H9 (cell line): ENCODE measurements at places on chromosomes 5 and 9. TPM values are rescaled to one million over a fixed set of nuclear protein-coding genes. Genes with fewer than 3 reads are reported as not detected.

- H3K4me1 ChIP-seq: no peaks in the 10 kb centered on the region; the same call in 1 of the 2 replicates
- no peaks in the 10 kb centered on the region for H3K36me3 ChIP-seq
- peak overlapping the region; percentile 71 for H3K4me3 ChIP-seq
- DNase-seq: peak; percentile 32
- peaks cover 45% of the 10 kb centered on the region for H3K27me3 ChIP-seq
These were observed 4.5 kb downstream of the EBF1 start for GRCh38 chr5:159095151-159095721.

- H3K27me3 ChIP-seq: no peaks in the 10 kb centered on the region
- no peak overlapping the region for H3K27ac ChIP-seq
- no peaks in the 10 kb centered on the region for H3K4me1 ChIP-seq
- no peaks in the 10 kb centered on the region for H3K36me3 ChIP-seq
These were observed 38.6 kb downstream of the CAPSL start for GRCh38 chr5:35899800-35900199.

DNA sequence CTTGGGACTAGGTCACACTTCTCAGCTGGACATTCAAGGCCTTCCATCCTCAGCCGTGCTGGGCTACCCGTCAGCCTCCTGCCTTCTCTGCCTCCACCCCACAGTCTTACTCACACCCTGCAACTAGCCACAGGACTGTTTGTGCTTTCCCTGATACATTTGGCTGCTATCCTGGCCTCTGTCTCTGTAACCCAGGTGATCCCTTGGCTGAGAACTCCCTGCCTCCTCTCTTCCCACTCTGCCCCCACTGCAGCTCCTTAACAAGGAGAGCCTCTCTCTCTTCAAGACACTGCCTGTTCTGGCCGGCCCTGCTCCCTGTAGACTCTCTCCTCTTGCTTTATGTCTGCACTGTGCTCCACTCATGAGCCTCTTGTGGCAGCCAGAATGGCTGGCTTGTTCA, 120.6 kb downstream of the MSX2 start:
- H3K27ac ChIP-seq: no peak overlapping the region
- H3K27me3 ChIP-seq: no peaks in the 10 kb centered on the region
- H3K4me3 ChIP-seq: no peak overlapping the region
- no peaks in the 10 kb centered on the region; the same call in 1 of the 2 replicates for H3K36me3 ChIP-seq
- DNase-seq: no peak

GRCh38 chr5:100852988-100853449, 50.1 kb downstream of the ST8SIA4 start:
- DNase-seq: no peak
- no peaks in the 10 kb centered on the region for H3K27me3 ChIP-seq
- H3K4me3 ChIP-seq: no peak overlapping the region
- no peaks in the 10 kb centered on the region for H3K4me1 ChIP-seq
- no peaks in the 10 kb centered on the region for H3K36me3 ChIP-seq

- no peak overlapping the region for H3K27ac ChIP-seq
- H3K4me1 ChIP-seq: peaks cover 12% of the 10 kb centered on the region; the same call in 1 of the 2 replicates
- H3K4me3 ChIP-seq: no peak overlapping the region
- H3K27me3 ChIP-seq: no peaks in the 10 kb centered on the region
- H3K36me3 ChIP-seq: no peaks in the 10 kb centered on the region
These were observed 203.7 kb upstream of the TAS2R1 start for GRCh38 chr5:9833871-9834270.

- no peak overlapping the region for H3K27ac ChIP-seq
- peaks cover 9% of the 10 kb centered on the region; the same call in 1 of the 2 replicates for H3K4me1 ChIP-seq
- DNase-seq: no peak
- H3K27me3 ChIP-seq: no peaks in the 10 kb centered on the region
- H3K36me3 ChIP-seq: peaks cover 6% of the 10 kb centered on the region; the same call in 1 of the 3 replicates
These were observed 151.8 kb upstream of the ADRA1B start for GRCh38 chr5:159764283-159765134.

The ZNF462 gene
- total RNA-seq: 159 and 164 TPM in 2 replicates

- no peak overlapping the region for H3K27ac ChIP-seq
- peaks cover 7% of the 10 kb centered on the region; the same call in 1 of the 2 replicates for H3K27me3 ChIP-seq
- DNase-seq: peak; percentile 63
- H3K4me3 ChIP-seq: no peak overlapping the region
- H3K4me1 ChIP-seq: no peaks in the 10 kb centered on the region; the same call in 1 of the 2 replicates
- H3K36me3 ChIP-seq: no peaks in the 10 kb centered on the region
These were observed 14.3 kb upstream of the MARCHF6 start for GRCh38 chr5:10339058-10339811.

The ZNF367 gene
- 9.3 and 10.1 TPM in 2 replicates for total RNA-seq

GRCh38 chr9:79134654-79135053, 437.1 kb upstream of the TLE4 start:
- H3K4me1 ChIP-seq: peaks cover 2% of the 10 kb centered on the region; the same call in 1 of the 2 replicates
- peak; percentile 66 for DNase-seq

The SLC4A9 gene
- total RNA-seq: 0.07 TPM in 1 of 2 replicates, not detected in the other

The PDE8B gene
- total RNA-seq: 0.07 TPM in 1 of 2 replicates, not detected in the other

The FOXD4 gene
- 0.20 and 0.22 TPM in 2 replicates for total RNA-seq

GRCh38 chr9:133359399-133360175, 3.2 kb downstream of the SURF2 start:
- H3K4me1 ChIP-seq: no peaks in the 10 kb centered on the region
- peak overlapping the region; percentile 53; the same call in 2 of the 3 replicates for H3K4me3 ChIP-seq
- H3K36me3 ChIP-seq: peaks cover 68% of the 10 kb centered on the region
- peak; percentile 67 for DNase-seq
- no peaks in the 10 kb centered on the region for H3K27me3 ChIP-seq
- H3K27ac ChIP-seq: no peak overlapping the region

GRCh38 chr9:38092200-38092524, 23.1 kb upstream of the SHB start:
- no peaks in the 10 kb centered on the region; the same call in 1 of the 2 replicates for H3K4me1 ChIP-seq
- H3K36me3 ChIP-seq: no peaks in the 10 kb centered on the region
- no peak overlapping the region for H3K4me3 ChIP-seq

- DNase-seq: no peak
- H3K27me3 ChIP-seq: no peaks in the 10 kb centered on the region
- H3K4me3 ChIP-seq: no peak overlapping the region
- H3K4me1 ChIP-seq: no peaks in the 10 kb centered on the region
- H3K27ac ChIP-seq: no peak overlapping the region
- peaks cover 12% of the 10 kb centered on the region for H3K36me3 ChIP-seq
These were observed 129.3 kb upstream of the IER5L start for GRCh38 chr9:129307227-129307970.

The PCDHB16 gene
- total RNA-seq: 6.5 and 8.0 TPM in 2 replicates

DNA sequence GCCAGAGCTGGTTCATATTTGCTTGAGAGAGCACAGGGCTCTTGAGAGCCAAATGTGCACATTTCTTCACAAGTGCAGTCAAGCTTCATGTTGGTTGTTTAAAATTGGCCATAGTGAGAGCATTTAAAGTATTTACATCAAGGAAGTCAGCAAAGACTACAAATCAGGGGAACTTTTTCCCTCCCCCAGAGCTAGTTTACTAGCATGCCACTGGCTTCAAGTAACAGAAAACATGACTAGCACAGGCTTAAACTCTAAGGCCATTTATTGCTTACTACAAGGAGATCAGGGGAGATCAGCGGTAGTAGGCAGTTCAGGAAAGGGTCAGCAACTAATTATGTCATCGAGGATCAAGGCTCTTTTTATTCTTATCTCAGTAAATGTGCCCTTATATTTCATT, 11.0 kb upstream of the CCDC171 start:
- no peak overlapping the region for H3K4me3 ChIP-seq
- no peak for DNase-seq
- H3K4me1 ChIP-seq: no peaks in the 10 kb centered on the region
- no peak overlapping the region for H3K27ac ChIP-seq
- no peaks in the 10 kb centered on the region for H3K27me3 ChIP-seq

DNA sequence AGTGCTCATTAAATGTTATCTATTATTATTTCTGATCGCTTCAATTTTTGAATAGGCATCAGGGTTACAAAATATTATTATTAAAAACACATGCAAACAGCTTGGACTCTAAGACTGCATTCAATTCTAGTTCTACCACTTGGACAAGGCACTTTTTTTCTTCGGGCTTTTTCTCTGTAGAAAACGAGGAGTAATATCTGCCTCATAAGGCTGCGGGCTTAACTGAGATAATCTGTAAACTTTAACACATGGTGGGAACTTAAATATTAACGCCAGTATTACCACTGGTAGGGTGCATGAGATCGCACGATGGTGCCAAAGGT, 511 bp upstream of the SPDL1 start:
- H3K27me3 ChIP-seq: no peaks in the 10 kb centered on the region
- no peaks in the 10 kb centered on the region for H3K4me1 ChIP-seq
- DNase-seq: no peak
- no peak overlapping the region for H3K27ac ChIP-seq

DNA sequence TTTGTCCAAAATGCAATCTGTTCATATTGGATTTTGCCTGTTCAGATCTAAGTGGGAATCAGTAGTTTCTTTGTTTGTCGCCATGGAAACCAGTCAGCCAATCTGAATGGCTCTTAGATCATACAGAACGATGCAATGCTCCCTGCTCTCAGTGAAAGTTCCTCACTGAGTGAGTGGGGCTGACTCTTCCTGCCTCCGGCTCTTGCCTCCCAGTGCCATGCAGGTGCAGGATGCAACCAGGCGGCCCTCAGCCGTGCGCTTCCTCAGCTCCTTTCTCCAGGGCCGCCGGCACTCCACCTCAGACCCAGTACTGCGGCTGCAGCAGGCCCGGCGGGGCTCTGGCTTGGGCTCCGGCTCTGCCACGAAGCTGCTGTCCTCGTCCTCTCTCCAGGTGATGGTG, at the start of gene PTPDC1:
TSS of gene PTPDC1 (plus strand) at position 151 of the 400 bp plus-strand sequence. CDS start at position 218, 67 bp downstream.
- 0 out of 2 replicates have a peak, but pooled peaks cover 3% of the 10 kb centered on the region for H3K4me1 ChIP-seq
- no peaks in the 10 kb centered on the region for H3K36me3 ChIP-seq
- peak within 1 kb of the TSS; percentile 72 for H3K4me3 ChIP-seq
- no peaks in the 10 kb centered on the region for H3K27me3 ChIP-seq

- peaks cover 4% of the 10 kb centered on the region; the same call in 1 of the 2 replicates for H3K4me1 ChIP-seq
- H3K36me3 ChIP-seq: no peaks in the 10 kb centered on the region
- no peak overlapping the region for H3K4me3 ChIP-seq
- H3K27me3 ChIP-seq: no peaks in the 10 kb centered on the region
- DNase-seq: no peak
These were observed 40.8 kb upstream of the GLRX start for GRCh38 chr5:95863383-95863757.

- no peak overlapping the region for H3K27ac ChIP-seq
- DNase-seq: no peak
These were observed 196.5 kb downstream of the COMMD10 start for GRCh38 chr5:116281309-116281708.

The SCGB3A2 gene
- total RNA-seq: 62.5 and 66.0 TPM in 2 replicates

- H3K27me3 ChIP-seq: no peaks in the 10 kb centered on the region
- H3K4me1 ChIP-seq: no peaks in the 10 kb centered on the region
- DNase-seq: no peak
- H3K36me3 ChIP-seq: no peaks in the 10 kb centered on the region; the same call in 2 of the 3 replicates
- H3K27ac ChIP-seq: no peak overlapping the region
- no peak overlapping the region for H3K4me3 ChIP-seq
These were observed 31.5 kb downstream of the MED27 start for GRCh38 chr9:132048201-132048600.

- DNase-seq: peak; percentile 33
- H3K4me1 ChIP-seq: no peaks in the 10 kb centered on the region
- H3K36me3 ChIP-seq: peaks cover 9% of the 10 kb centered on the region
- H3K4me3 ChIP-seq: no peak overlapping the region
These were observed 3.3 kb downstream of the RNF20 start for GRCh38 chr9:101536938-101537337.

DNA sequence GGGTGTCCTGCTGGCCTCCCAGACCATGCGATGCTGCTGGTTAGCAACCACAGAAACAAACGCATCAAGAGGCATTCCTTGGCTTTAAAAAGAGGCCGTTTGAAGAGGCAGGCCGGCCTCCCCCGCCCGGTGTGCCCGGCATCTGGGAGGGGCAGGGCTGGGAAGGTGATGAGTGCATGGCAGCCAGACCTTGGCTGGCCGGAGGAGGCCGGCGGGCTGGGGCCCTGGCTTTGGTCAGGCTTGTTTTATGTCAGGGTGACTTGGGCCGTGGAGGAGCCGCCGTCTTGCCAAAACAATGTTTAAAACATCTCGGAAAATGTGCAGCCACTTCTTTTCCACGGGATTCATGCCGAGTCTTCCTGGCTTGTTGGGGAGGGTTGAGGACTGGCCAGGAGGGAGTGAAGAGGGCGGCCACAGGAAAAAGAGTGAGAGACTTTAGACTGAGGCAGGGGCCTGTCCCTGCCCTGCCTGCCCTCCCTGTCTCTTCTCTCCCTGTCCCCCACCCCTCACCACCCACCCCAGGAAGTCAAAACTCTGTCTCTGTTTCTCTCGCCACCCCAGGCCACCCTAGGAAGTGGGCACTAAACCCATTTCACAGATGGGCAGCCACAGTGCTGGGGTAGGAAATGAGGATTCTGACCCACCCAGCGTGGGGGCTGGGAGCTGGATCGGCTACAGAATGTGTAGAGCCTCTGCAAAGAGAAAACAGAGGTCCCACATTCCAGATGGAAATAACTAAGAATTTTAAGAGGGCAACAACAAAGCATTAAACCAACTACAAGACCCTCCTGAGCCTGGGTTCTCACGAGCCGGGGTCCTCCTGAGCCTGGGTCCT, 143.0 kb downstream of the RXRA start:
- DNase-seq: no peak
- H3K4me1 ChIP-seq: no peaks in the 10 kb centered on the region
- H3K27me3 ChIP-seq: no peaks in the 10 kb centered on the region

The GABRP gene
- 1.5 TPM in 2 replicates for total RNA-seq

- H3K4me3 ChIP-seq: no peak overlapping the region
- no peak overlapping the region for H3K27ac ChIP-seq
- H3K36me3 ChIP-seq: peaks cover 17% of the 10 kb centered on the region
- DNase-seq: no peak
- no peaks in the 10 kb centered on the region for H3K27me3 ChIP-seq
These were observed 180.7 kb downstream of the AP3B1 start for GRCh38 chr5:78113689-78114264.

DNA sequence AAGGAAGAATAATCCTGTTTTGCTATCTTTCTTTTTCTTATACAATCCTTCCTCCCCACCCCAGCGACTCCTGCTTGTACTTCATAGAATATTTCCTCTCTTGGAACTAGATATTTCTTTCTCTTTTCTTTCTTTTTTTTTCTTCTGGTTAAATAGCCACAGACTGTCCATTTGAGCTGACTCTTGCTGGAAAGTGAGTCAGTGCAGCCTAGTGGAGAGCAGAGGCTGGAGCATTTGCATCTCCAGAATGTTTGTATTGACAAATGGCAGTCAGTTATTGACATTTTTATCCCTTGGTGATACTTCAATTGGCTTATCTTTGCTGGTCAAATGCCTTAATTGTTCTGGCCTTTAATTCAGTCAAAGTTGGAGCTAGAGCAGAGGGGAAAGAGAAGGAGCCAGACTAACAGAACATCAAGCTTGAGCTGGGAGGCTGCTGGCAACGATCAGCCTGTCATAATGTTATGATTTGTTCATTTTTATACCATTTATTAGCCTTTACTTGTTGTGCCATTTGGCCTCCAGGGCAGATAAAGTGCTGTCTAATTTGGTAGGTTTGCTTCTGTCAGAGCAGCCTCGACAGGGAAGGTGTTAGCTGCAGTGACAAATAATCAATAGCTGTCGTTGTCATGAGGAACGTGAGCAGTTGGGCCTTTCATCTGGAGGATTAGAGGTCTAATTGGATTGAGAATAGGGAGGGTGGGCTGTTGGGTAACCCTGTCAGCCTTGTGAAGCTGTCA, 69.0 kb downstream of the INVS start:
- no peaks in the 10 kb centered on the region for H3K4me1 ChIP-seq
- H3K27ac ChIP-seq: no peak overlapping the region
- H3K36me3 ChIP-seq: peaks cover 2% of the 10 kb centered on the region; the same call in 1 of the 2 replicates
- no peak for DNase-seq
- no peak overlapping the region for H3K4me3 ChIP-seq
